ENCODE measurements at places on chromosomes 7 and 10. TPM values are rescaled to one million over a fixed set of nuclear protein-coding genes. Genes with fewer than 3 reads are reported as not detected.

GRCh38 chr7:126635545-126635944 lies 617.2 kb downstream of the GRM8 start:
- H3K4me3 ChIP-seq = no peak overlapping the region
- no peak overlapping the region for H3K27ac ChIP-seq
- DNase-seq = no peak
- no peaks in the 10 kb centered on the region for H3K4me1 ChIP-seq
- no peaks in the 10 kb centered on the region for H3K27me3 ChIP-seq

ZPBP gene
- polyA plus RNA-seq = not detected

DNA sequence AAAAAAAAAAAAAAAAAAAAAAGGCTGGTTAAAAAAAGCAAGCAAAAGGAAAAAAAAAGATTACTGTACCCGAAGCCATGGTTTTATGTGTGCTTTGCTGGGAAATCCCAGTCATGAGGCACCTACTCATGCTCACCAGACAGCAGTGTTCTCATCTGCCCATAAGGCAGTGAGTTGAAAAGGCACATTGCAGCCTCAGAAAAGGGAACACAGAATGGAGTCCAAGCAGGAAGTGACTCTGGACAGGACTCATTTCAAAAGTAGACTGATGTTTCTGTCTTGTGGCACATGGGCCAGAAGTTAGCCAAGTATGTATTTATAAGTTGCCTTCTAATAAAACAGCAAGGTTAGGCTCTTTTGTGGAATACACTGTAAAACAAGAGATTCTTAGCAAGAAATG lies 40.2 kb downstream of the PDSS1 start:
- H3K36me3 ChIP-seq = peaks cover 19% of the 10 kb centered on the region
- H3K27me3 ChIP-seq = no peaks in the 10 kb centered on the region
- no peak overlapping the region for H3K27ac ChIP-seq
- no peak overlapping the region for H3K4me3 ChIP-seq
- H3K4me1 ChIP-seq = no peaks in the 10 kb centered on the region

DNA sequence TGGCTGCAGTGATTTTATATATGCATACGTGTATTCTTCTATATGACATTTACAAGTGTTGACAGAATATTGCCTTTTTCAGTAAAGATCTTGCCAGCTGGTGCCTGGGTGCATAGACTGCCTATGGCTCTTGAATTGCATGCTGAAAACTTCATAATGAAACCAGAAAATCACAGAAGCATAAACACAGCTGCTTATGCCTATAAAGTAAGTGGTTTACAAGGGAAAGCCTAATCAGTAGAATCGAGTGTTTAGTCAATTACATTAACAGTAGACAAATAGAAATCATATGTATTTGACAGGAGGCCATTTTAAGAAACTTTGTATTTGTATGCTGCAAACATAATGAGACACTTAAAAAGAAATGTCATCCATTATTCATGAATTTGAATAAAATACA lies 82.5 kb downstream of the TMEM168 start:
- no peak overlapping the region for H3K27ac ChIP-seq
- H3K4me1 ChIP-seq = peaks cover 4% of the 10 kb centered on the region
- H3K36me3 ChIP-seq = no peaks in the 10 kb centered on the region
- H3K27me3 ChIP-seq = no peaks in the 10 kb centered on the region

CCDC172 gene
- polyA plus RNA-seq = not detected

- H3K4me3 ChIP-seq = no peak overlapping the region
- no peak overlapping the region for H3K27ac ChIP-seq
- no peaks in the 10 kb centered on the region for H3K36me3 ChIP-seq
- no peak for DNase-seq
- H3K4me1 ChIP-seq = peaks cover 6% of the 10 kb centered on the region
These were observed 211.5 kb downstream of the CREB5 start for GRCh38 chr7:28623863-28624262.

GRCh38 chr7:140625908-140626868 lies 14.4 kb downstream of the DENND2A start:
- DNase-seq = no peak
- no peaks in the 10 kb centered on the region for H3K36me3 ChIP-seq
- H3K27me3 ChIP-seq = no peaks in the 10 kb centered on the region
- peak overlapping the region; percentile 73 for H3K27ac ChIP-seq

GRID1 gene
- 1.1 TPM for polyA plus RNA-seq

DNA sequence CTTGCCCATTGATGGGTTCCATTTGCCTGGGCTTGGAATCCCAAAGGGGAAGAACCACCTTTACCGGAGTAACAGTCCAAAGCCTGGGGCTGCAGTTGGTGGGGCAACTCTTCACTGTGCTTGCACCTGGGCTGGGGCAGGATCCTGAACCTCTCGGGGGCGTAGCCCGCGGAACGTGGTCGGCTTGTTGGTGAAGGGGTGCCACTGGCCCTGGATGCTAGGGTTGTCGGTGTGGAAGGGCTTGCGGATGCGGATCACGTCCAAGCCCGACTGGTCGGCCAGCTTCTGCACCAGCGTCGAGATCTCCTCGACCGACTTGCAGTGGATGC lies 710 bp downstream of the MRPL43 start:
- peaks cover 5% of the 10 kb centered on the region for H3K4me1 ChIP-seq
- DNase-seq = no peak
- no peaks in the 10 kb centered on the region for H3K27me3 ChIP-seq
- H3K4me3 ChIP-seq = peak overlapping the region; percentile 89
- peak overlapping the region; percentile 67 for H3K27ac ChIP-seq
- H3K36me3 ChIP-seq = peaks cover 2% of the 10 kb centered on the region

EBLN1 gene
- polyA plus RNA-seq = not detected

DNA sequence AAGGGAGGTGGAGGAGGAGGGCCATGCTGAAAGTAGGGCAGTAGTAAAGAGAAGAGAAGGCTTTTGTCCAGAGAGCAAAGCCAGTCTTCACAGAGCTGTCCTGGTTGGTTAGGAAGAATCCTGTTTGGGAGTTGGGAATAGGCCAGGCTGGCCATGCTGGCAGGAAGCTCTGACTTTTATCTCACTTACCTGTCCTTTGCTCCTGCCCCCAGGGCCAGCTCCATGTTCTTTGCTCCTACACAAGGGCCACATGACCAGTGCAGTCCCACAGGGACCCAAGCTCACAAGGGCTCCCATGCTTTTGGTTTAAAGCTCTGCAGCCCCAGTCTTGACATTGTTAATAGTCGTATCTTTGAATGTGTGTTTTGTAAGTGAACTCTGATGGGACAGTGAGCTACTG lies 161.6 kb upstream of the KMT2E start:
- no peaks in the 10 kb centered on the region for H3K36me3 ChIP-seq
- no peak overlapping the region for H3K4me3 ChIP-seq
- H3K27me3 ChIP-seq = no peaks in the 10 kb centered on the region

CTAGE4 gene
- polyA plus RNA-seq = 8.9 TPM

DNA sequence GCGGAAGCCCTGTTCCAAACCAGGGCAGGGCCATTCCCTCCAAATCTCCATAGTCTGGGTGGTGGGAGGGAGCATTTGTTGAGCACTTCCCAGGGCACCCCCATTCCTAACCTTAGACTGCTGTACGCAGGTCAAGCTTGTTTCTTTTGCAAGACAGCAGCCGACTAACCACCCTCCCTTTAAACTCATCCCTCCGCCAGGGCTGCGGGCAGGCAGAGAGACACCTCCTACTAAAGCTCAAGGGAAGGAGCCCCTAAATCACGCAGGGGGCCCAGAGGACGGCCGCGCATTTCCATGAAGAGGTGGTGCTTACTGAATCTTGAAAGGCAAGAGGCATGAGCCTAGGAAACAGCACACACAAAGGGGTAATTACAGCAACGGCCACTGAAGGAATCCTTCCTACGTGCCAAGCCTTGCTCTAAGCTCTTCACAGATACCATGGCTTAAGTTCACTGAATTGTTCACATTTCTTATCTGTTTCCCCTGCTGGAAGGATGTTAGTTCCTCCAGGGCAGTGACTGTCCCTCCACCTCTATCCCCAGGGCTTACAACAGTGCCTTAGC lies 90.0 kb downstream of the PROSER2 start:
- H3K4me3 ChIP-seq = no peak overlapping the region
- no peaks in the 10 kb centered on the region for H3K27me3 ChIP-seq
- no peaks in the 10 kb centered on the region for H3K4me1 ChIP-seq
- no peaks in the 10 kb centered on the region for H3K36me3 ChIP-seq

GNAT3 gene
- polyA plus RNA-seq = 3.8 TPM

DNA sequence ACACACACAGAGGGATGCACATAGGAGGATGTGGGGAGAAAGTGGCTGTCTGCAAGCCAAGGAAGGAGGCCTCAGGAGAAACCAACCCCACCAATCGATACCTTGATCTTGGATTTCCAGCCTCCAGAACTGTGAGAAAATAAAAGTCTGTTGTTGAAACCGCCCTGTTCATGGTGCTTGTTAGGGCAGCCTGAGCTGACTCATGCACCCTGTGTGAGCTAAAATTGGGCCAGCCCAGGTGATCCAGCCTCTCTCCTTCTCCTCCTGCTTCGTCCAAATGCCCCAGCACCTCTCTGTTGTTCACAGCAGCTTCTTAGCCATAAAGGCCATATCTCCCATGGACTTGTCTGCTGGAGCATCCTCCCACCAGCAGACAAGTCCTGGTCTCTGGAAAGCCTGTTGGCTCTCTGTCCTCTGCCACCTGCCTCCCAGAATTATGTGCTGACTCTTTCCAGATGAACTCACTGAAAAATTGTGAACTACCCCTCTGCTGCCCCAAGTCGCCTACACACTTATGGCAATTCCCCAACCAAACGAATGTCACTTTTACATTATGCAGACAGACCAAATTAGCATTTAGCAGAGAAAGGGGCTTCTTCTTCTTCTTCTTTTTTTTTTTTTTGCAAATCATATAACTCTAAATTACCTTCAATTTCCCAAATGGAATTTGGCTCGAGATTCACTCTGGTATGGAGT lies 30.2 kb upstream of the CARD11 start:
- no peak overlapping the region for H3K27ac ChIP-seq
- H3K4me1 ChIP-seq = no peaks in the 10 kb centered on the region
- DNase-seq = no peak
- no peaks in the 10 kb centered on the region for H3K27me3 ChIP-seq
- no peak overlapping the region for H3K4me3 ChIP-seq

- no peaks in the 10 kb centered on the region for H3K36me3 ChIP-seq
- H3K4me3 ChIP-seq = no peak overlapping the region
These were observed 42.1 kb upstream of the HPS1 start for GRCh38 chr10:98488669-98489430.

FBXO24 gene
- polyA plus RNA-seq = 1.1 TPM

GRCh38 chr10:22612318-22612717 lies 102.1 kb downstream of the PIP4K2A start:
- no peak overlapping the region for H3K4me3 ChIP-seq
- DNase-seq = no peak
- peak overlapping the region; percentile 22 for H3K27ac ChIP-seq

TMEM26 gene
- not detected for polyA plus RNA-seq

DNA sequence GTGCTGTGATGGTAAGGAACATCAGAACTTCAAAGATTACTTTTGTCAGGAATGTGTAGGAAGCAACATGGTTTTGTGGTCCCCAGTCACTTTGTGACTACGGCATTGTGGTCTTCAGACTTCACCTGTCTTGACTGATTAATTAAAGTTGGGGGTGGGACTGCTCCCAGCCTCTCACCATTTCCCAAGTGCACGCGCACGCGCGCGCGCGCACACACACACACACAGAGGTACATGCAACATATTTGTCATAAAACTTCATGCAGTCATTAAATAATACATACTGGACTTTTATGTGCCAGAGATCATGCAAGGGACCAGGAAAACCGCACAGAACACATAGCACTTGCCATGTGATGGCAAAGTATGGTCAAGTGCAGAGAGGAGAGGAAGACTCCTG lies 181.2 kb downstream of the EVX1 start:
- no peaks in the 10 kb centered on the region for H3K27me3 ChIP-seq
- H3K36me3 ChIP-seq = no peaks in the 10 kb centered on the region

DNA sequence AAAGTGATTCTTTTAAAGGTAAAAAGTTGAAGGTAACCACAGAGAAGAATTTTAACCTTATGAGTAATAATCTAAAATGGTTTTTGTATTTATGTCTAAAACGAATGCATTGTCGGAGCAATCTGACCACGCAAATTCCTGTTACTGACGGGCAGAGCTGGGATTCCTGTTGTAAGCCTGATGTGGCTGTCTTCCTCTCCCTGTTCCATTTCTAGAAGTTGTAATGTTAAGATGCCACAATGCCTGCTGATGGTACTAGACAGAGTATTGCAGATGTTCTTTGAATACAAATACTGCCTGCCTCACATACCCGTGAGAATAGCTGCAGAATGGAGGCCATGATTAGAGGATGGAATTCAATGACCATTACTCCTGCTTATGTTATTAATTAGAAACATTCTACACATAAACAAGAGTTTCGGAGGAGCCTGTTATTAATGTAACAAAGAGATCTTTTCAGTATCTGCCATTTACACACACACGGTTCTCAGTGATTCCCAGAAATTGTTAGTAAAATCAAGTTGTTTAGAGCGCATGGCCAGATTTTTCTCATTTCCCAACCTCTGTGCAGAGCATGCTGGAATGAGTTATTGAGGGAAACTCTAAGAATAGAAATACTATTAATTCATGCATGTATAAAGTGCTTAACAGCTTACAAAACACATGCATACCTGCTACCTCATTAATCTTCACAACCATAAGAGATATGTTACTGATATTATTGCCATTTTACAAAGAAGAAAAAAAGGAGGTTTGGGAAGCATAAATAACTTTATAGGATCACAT lies 196.8 kb downstream of the PTN start:
- H3K36me3 ChIP-seq = no peaks in the 10 kb centered on the region
- H3K27ac ChIP-seq = no peak overlapping the region
- no peaks in the 10 kb centered on the region for H3K4me1 ChIP-seq
- H3K27me3 ChIP-seq = no peaks in the 10 kb centered on the region

GRCh38 chr10:11322698-11323097 lies 288.8 kb downstream of the USP6NL start:
- no peaks in the 10 kb centered on the region for H3K4me1 ChIP-seq
- H3K27ac ChIP-seq = no peak overlapping the region
- no peak for DNase-seq
- H3K4me3 ChIP-seq = no peak overlapping the region
- H3K36me3 ChIP-seq = peaks cover 6% of the 10 kb centered on the region

PAOX gene
- polyA plus RNA-seq = 12.3 TPM

DNA sequence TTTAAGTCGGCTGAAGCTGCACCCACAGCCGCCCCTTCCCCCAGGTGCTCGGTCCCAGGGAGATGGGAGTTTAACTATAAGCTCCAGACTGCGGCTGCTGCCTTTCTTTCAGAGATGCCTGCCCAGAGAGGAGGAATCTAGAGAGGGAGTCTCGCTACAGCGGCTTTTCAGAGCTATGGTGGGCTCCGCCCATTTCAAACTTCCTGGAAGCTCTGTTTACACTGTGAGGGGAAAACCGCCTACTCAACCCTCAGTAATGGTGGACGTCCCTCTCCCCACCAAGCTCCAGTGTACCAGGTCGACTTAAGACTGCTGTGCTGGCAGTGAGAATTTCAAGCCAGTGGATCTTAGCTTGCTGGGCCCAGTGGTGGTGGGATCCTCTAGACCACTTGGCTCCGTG lies 135.4 kb downstream of the CXCL12 start:
- H3K4me3 ChIP-seq = no peak overlapping the region
- no peaks in the 10 kb centered on the region for H3K36me3 ChIP-seq
- no peaks in the 10 kb centered on the region for H3K4me1 ChIP-seq
- no peak for DNase-seq
- no peak overlapping the region for H3K27ac ChIP-seq
- H3K27me3 ChIP-seq = no peaks in the 10 kb centered on the region

- peak overlapping the region; percentile 47 for H3K27ac ChIP-seq
- no peaks in the 10 kb centered on the region for H3K27me3 ChIP-seq
- no peaks in the 10 kb centered on the region for H3K36me3 ChIP-seq
- no peak for DNase-seq
- no peak overlapping the region for H3K4me3 ChIP-seq
These were observed 134.1 kb upstream of the GDF10 start for GRCh38 chr10:47165711-47166404.

- H3K27ac ChIP-seq = no peak overlapping the region
- no peak for DNase-seq
- H3K4me1 ChIP-seq = peaks cover 14% of the 10 kb centered on the region
- H3K27me3 ChIP-seq = no peaks in the 10 kb centered on the region
- no peak overlapping the region for H3K4me3 ChIP-seq
- H3K36me3 ChIP-seq = no peaks in the 10 kb centered on the region
These were observed 338.8 kb upstream of the SHH start for GRCh38 chr7:156151078-156151477.

All from small intestine (tissue), 16 donors.